HAP-1 (cell line): ENCODE measurements at places on chromosomes 2 and 18.
A peak's percentile ranks its signal among the peaks of the same experiment; 100 is the strongest.

DNA sequence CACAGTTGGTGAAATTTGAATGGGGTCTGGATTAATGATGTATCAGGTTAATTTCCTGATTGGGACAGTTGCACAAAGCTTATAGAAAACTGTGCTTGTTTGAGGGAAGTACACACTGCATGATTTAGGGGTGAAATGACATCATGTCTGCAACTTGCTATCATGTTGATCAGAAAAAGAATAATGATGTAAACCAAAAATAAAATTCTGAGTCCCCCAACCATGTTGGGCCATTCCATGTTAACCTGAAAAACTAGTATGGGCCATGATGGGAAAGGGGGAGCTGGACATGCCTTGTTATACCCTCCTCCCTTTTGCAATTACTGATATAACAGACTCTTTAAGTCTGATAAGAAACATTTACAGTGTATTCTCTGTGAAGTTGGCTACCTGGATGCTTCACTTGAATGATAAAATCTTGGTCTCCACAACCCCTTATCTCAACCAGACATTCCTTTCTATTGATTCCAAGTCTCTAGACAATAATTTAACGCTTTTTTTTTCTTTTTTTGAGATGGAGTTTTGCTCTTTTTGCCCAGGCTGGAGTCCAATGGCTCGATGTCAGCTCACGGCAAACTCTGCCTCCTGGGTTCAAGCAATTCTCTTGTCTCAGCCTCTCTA lies 4.2 kb upstream of the INO80B start:
- no peak for DNase-seq

- DNase-seq = no peak
Observed at GRCh38 chr2:237527766-237528165, 38.6 kb upstream of the PRLH start.

DNA sequence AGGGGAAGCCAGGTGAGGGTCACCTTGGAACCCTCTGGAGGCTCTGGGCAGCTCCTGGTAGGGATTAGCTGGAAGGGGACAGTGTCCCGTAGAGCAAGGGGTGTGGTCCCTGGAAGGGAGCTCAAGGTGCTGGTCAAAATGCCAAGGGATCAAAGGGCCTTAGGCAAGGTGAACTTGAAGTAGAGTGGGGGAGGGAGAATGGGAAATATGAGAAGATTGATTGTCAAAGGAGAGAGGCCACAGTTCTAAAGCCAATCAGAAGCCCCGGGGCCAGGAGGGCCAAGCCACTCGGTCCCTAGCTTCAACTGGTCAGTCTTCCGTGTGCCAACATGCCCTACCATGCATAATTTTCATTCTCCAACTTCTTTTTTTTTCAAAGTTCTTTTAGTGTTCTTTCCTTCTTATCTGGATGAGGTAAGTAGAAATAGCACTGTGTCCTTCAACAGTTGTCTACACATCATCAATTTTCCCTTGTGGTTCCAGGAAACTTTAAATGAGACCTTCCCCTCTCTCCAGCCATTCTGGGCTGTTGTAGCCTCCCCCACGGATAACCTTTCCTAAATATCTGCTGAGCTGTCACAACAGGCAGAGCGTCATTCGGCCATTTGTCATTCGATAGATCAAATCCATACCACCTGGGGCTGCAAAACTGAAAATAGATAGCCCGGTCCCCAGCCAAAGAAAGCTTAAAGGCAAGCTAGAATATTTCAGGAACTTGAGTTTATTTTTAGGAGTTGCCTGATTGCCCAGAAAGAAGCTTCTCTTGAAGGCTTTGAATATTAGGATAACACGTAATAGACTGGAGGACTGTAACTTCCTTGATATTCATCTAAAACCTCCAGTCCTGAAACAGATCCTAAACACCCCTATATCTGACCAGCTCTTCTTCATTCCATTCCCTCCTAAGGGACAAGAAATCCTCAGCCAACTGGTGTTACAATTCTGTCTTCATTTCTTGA lies 83.3 kb downstream of the ALPK2 start:
- no peak for DNase-seq

GRCh38 chr2:37561615-37562569 lies 109.5 kb downstream of the CDC42EP3 start:
- DNase-seq = no peak

GRCh38 chr2:218960309-218961165 lies 1.1 kb downstream of the CDK5R2 start:
- no peak for DNase-seq

- DNase-seq = peak; percentile 68
Observed at GRCh38 chr18:46073474-46074331, 1.6 kb upstream of the PSTPIP2 start.

- no peak for DNase-seq
Observed at GRCh38 chr18:59846814-59847490, 52.8 kb upstream of the PMAIP1 start.

GRCh38 chr2:150625303-150625702 lies 137.8 kb upstream of the RND3 start:
- no peak for DNase-seq

- DNase-seq = no peak
Observed at GRCh38 chr2:166082736-166083135, 45.1 kb downstream of the SCN1A start.

DNA sequence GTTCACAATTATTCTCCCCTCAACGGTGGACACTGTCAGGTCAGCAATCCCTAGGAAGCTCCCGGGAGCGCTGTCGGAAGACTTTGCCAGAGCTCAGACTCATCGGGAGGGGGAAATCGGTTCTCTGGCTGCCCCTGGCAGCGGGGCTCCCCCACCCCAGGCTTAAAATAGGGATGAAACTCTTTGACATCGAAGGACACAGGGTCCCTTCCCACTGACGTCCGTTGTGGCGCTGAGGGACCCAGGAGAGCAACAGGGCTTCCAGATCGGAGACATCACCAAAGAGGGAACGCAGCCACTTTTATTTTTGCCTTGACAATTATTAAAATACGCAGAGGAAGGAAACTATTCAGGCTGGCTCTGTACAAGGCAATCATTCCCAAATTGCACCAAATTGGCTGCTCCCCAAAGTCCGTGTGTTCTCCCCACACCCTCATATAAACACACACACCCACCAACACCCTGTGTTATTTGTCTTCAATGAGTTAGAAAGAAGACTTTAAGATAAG lies 249.0 kb downstream of the CDH20 start:
- no peak for DNase-seq

DNA sequence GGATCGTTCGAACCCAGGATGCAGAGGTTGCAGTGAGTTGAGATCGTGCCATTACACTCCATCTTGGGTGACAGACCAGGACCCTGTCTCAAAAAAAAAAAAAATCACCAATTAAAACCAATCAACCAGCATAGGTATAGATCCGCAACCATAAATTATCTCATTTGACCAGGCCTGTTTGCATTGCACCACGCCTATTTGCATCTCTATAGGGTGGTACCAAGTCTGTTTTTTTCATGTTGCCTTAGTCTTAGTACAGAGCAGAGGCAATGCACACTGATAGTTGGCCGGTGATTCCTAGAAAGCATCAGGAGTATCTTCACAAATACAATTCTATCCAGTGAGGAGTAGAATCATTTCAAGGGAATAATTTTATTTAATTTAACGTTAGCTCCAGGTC lies 9.3 kb upstream of the NPC1 start:
- DNase-seq = no peak

GRCh38 chr18:78999939-79000338 lies 20.3 kb downstream of the SALL3 start:
- no peak for DNase-seq

DNA sequence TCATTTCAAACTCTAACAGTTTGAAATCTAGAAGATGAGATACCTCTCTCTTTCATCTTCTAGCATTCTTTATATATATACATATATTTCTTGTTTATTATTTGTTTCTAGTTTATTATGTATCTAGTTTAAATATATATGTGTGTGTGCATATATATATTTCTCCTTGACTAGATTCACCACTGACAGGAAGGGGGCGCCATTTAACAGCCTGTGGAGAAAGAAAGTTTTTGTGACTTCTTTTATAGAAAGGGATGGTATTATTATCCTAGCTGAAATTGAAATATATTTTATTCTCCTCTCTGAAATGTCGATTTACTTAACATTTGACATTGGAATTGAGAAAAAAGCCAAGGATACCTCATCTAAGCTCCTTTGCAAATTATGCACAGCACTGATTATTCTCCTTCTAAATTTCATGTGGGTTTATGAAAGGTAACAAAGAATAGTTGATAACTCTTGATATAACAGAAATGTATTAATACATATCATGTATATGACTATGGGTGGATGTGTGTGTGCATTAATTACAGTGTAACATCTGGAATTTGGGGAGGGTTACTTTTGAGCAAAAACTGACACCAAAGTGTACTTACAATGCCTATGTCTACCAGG lies 160.7 kb upstream of the NT5C1B start:
- DNase-seq = peak; percentile 45

- no peak for DNase-seq
Observed at GRCh38 chr2:38065502-38066135, 10.3 kb downstream of the CYP1B1 start.

- no peak for DNase-seq
Observed at GRCh38 chr2:169164311-169164710, 94.9 kb downstream of the DHRS9 start.

GRCh38 chr2:73837847-73838585 lies 9.3 kb downstream of the STAMBP start:
- no peak for DNase-seq
